Kidney epithelial cell (primary cell): ENCODE measurements at places on chromosomes 4 and X. TPM values are rescaled to one million over a fixed set of nuclear protein-coding genes. Genes with fewer than 3 reads are reported as not detected.
A peak's percentile ranks its signal among the peaks of the same experiment; 100 is the strongest.

Gene CBLL2
- total RNA-seq, result not detected in 2 replicates

Gene HTN3
- not detected in 2 replicates for total RNA-seq

Gene DCLK2
- 2.3 and 3.4 TPM in 2 replicates for total RNA-seq

Gene MAGEB2
- not detected in 2 replicates for total RNA-seq

Gene DDX53
- not detected in 2 replicates for total RNA-seq

DNA sequence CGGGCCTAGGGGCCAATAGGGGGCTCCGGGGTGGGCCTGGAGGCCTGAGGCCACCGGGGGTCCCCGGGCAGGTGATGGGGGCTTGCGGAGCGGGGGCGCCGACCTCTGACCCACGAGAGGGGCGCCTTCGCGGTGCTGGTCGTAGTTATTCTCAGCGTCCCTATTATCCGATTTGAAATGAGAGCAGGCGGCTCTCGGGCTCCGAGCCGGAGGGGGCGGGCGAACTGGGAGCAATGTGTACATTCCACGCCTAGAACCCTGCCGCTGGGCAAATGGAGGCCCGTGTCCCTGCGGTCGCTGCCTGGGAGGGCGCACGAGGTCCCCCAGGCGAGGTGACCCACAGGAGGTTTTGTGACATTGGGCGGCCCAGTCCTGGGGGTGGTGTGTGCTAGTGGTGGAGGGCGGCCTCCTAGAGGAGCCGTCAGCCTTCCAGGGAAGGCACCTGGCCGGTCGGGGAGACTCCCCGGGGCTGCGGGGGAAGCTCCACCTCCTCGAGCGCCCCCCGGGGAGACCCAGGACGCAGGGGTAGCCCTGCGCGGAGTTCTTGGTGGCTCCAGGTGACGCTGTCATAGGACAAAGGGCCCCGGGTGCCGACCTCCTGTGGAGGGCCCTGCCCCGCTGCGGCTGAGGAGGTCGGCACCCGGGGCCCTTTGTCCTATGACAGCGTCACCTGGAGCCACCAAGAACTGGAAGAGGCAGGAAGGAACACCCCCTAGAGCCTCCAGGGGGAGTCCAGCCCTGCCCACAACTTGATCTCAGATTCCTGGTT lies 102.6 kb upstream of the PRKX start:
- DNase-seq, result no peak

- no peak for DNase-seq
Measured at GRCh38 chr4:157674699-157675098, 454.2 kb downstream of the GRIA2 start.

DNA sequence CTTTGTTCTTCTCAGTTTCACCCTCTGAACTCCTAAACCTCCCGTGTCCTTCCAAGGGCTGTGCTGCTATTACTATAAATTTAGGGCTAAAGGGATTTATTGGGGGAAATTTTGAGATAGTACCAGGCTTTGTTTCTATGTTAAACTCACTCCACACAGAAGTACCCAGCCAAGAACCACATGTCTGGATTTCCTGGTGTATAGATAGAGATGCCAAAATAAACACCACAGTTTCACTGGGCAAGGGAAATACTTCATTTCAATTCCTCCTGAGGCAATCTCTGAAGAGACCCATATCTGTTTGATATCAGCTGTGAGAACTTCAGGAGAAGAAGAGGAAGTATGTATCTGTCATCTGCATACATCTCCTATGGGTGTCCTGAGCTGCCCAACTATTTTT lies 21.7 kb upstream of the CLNK start:
- DNase-seq, result no peak

DNA sequence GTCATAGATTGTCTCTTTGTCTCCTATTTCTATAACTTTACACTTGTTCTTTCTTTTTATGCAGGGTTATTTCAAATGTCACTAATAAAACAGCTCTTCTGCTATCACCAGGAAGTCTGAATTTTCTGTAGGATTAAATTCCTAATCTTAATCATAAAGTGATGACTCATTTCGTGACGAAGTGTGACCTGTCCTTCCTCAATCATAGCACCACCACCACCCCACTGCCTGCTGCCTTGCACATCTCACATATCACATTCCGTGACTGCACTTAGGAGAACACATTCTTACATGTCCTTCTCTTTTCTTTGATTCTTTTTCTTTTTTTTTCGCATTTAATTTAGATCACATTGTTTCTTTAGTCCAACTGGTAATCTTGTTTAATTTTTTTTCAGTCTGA lies 57.7 kb upstream of the UGT2B7 start:
- DNase-seq, result no peak

- DNase-seq, result no peak
Measured at GRCh38 chr4:15918484-15919129, 19.9 kb downstream of the FGFBP1 start.

DNA sequence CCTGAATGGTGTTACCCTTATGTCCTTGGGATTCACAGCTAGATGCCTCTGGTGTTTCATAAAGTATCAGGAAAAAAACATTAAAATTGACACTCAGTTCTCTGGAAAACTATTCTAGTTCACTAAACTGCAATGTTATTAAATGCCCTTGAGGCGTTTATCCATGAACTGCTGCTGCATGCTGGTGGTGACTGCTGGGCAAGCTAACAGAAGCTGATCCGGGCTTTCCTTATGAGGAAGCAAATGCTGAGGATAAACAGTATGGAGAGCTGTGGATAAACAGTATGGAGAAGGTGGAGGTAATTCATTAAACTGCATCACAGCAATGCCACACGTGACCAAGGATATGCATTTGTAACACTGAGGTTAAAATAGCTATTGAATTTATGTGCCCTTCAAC lies 227.0 kb downstream of the NR3C2 start:
- no peak for DNase-seq

DNA sequence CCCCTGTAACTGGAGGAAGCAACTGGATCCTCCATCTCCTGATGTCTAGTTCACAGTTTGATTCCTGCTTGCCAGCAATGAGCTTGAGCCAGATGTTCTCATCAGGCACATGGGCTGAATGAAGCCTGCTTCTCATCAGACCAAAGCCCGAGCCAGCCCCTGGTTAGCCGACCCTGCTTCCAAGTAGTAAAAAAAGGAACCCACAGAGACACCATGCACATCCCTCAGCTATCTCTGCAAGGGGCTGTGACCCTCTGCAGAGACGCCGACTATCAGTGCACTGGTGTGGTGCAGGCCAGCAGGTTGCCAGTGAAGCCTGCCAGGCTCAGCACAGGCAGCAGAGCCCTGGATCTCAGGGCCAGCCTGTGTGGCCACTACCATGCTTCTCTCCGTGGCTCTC lies 2.8 kb downstream of the DCTD start:
- DNase-seq, result no peak

DNA sequence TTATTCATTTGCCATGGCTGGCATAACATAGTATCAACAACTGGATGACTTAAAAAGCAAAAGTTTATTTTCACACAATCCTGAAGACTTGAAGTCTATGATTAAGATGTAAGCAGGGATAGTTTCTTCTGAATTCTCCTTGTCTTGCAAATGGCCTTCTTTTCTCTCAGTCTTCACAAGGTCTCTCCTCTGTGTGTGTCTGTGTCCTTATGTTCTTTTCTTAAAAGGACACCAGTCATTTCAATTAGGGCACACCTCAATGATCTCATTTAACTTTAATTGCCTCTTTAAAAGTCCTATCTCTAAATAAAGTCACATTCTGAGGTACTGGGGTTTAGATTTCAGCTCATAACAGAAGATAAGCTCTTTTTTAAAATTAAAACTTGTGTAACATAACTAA lies 399.7 kb downstream of the PABPC4L start:
- DNase-seq, result no peak

DNA sequence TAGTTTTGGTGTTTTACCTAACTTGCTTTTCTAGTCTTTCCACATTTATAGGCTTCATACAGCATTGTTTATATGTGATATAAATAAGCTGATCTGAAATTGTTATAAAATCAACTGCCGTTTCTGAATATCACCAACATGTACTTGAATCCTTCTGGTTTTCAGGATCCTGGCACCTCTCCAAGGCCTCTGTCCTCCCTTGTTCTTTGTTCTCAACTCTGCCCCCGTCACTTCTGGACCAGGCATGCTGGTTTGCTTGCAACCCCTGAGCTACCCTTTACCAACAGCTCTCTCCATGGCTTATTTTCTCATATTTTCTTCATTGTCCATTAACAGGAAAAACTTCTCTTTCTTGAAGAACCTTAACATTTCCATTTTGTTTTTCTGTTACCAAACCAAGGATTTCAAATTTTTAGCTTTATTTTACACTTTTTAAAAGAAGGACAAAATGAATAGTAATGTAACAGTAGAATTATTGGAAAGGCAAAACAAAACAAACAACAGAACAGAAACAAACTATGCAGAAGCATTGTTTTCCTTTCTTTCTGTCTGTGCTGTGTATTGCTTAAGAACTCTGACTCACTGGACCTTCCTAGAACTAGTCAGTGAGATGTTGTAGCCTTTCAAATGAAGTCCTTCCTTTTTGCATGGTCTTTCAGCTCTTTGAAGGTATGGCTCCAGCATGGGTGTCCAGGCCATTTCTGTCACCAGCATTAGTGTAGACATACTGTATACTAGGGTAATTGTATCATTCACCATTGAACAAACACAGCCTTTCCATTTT lies 44.8 kb downstream of the BANK1 start:
- DNase-seq, result peak; percentile 25

- DNase-seq, result no peak
Measured at GRCh38 chrX:46645614-46646013, 72.0 kb downstream of the CHST7 start.

DNA sequence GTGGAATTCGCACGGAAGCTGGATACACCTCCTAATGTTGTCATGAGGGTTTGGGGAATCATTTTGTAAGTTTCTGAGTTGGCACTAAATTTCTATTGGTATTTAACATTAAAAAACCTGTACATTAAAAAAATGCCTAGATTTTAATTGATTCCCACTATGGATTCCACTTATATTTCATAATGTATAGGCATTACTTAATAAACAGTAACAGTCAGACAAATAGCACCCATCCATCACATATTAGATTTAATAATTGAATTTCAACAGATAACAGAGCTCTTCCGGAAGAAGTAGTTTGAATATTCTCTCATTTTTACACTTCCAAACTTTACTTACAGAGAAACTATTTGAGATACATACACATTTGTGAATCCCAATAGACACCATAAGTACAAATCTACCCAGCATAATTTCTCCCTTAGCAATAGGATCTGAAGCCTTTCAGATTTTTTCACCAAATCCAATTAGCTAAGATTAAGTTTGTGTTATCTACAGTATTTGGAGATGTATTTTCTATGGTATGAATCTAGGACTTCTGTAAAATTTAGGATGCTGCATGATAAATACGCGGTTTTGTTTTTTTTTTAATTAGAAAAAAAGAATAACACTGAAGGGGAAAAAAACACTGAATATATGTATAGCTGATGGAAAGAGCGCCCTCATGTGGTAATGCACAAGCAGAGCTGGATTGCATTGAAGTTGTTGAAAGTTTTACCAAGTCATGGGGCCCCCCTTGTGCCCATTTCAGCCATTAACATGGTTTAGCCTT lies 12.2 kb upstream of the ODAM start:
- DNase-seq, result peak; percentile 5

GRCh38 chrX:29066516-29066915 lies 479.3 kb downstream of the IL1RAPL1 start:
- no peak for DNase-seq

GRCh38 chrX:78377186-78377585 lies 49.8 kb upstream of the CYSLTR1 start:
- no peak for DNase-seq

- no peak for DNase-seq
Measured at GRCh38 chr4:175658661-175659060, 153.4 kb downstream of the GPM6A start.

GRCh38 chrX:130245441-130245840 lies 23.3 kb downstream of the ZNF280C start:
- DNase-seq, result no peak

DNA sequence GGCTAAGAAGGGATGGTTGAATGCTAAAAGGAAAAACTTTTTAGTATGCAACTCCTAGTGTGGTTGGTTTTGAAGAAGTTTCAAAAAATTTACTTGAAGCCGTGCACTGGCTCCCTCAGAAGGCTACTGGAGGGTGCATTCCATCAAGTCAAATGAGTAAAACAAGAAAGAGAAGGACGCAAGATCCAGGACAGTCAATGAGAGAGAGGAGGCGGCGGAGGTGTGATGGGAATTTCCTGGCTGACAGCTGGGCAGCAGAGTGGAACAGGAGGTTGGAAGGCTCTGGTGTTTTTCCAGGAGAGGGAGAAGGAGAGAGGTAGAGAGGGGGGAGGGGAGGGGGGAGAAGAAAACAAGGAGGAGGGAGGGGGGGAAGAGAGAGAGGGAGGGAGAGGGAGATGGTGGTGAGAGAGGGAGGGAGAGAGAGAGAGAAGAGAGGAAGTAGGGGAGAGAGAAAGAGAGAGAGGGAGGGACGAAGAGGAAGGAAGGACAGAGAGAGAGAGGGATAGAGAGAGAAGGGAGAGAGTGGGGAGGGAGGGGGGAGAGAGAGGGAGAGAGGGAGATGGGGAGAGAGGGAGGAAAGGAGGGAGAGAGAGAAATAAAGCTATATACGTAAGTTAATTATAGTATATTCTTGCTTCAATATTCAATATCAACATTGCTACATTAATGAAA lies 126.4 kb downstream of the SH3KBP1 start:
- DNase-seq, result no peak
